SJSA1 (cell line): ENCODE measurements at places on chromosomes 3 and 15.
A peak's percentile ranks its signal among the peaks of the same experiment; 100 is the strongest.

GRCh38 chr3:63351159-63352007 lies 73.3 kb downstream of the SYNPR start:
- DNase-seq: peak; percentile 38

- peak; percentile 47 for DNase-seq
Measured at GRCh38 chr15:76147906-76148570, 88.3 kb downstream of the TMEM266 start.

DNA sequence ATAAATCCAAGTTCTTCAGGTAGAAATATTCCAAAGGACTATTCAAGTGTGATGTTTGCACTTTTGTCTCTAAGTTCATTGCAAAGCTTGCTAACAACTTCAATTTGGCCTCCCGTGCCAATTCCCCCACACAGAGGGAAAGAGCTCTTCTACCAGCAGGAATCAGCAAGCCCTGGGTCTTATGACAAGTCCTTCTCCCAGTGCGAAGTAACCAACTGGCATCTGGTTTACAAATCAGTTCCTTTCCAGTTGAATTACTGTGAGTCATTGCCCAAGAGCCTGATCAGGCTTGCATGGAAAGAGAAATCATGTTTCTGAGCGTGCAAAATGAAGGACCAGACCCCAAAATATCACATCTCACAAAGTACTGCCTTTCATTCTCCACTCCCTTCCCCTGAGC lies 62.7 kb upstream of the SLCO3A1 start:
- DNase-seq: no peak

DNA sequence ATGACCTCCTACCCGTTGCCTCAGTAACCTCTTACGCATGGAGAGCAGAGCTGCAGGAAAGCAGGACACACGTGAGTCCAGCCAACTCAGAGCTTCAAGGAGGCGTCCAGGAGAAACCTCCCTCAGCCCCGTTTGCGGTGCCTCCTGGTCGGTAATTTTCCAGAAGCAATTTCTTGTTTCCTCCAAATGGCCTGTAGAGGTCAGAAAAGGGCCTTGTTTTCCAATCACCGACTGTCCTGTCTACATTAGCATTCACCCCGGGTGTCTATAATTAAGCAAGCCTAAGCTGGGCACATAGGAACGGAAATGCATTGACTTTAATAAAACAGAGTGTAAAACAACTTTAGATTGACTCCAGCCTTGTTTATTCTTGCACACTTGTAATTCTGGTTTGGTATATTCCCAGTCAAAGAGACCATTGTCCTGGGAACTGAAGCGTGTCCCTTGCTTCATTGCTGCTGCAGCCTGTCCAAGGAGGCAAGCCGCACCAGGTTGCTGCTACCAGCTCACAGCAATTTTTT lies 836.2 kb downstream of the AGBL1 start:
- peak; percentile 15 for DNase-seq

GRCh38 chr15:62046078-62046743 lies 14.0 kb downstream of the VPS13C start:
- no peak for DNase-seq

DNA sequence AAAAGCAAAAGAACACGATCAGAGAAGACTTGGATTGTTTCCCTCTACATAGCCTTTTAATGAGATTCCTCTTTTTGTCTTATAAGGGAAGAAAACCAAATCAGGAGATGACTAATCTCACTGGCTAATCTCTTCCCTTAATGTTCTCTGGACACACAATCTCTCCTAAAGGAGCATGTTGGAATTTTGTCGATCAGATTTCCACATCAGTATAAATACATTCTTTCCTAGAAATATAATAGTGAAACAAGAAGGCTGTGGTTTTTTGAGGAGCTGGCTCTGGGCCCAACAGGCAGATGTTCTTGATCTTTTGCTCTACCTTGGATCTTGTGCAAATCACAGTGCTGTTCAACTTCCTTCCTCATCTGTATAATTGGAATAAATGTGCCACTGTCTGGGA lies 94.0 kb downstream of the GTPBP8 start:
- DNase-seq: no peak

DNA sequence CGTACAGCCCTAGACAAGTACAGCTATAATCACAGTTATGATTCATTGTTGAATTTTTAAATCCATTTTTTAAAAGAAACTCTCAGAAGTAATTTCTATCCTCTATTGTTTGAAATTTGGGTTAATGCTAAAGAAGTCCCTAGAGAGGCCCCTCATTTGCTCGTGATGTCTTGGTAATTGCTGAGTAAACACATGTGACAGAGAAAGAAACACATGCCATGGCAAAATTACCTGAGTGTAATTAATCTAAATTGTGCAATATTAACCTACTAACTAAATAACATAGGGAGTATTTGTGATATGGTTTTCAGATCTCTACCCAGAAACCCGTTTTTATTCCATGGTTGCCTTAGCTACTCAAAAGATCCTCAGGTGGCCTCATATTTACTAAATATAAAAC lies 10.8 kb downstream of the NEK10 start:
- DNase-seq: no peak

DNA sequence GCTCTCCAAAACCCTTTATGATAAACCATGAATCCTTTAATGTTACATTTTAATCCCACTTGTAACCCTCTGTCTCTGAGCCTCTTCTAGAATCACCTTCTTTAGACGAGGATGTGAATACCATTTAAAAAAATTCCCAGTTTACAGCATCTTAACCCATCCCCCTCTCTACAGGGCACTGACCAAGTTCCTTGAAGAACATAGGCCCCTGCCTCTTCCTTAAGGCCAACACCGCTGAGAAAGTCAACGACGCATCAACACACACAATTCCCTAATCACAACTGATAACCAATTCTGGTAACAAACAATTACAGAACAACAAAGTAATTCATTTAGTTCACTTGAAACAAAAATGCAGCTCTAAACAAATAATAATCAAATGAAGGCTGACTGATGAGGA lies 130.3 kb downstream of the DLG1 start:
- DNase-seq: no peak

DNA sequence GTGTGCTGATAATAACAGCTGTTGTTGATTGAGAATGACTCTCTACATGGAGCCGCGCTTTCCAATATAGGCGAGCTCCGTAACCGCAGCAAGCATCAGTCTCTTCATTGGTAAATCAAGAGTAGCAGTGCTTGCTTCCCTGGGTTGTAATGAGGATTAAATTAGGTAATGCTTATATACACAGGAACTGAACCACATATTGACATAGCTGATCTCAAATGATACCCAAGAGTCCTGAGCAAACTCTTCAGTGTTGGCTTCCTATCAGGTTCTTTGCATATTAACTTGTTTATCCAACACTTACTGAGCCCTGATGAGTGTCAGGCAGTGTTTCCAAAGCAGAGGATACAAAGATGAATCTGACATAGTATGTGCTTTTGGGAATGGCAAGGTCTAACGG lies 46.4 kb upstream of the SLCO3A1 start:
- no peak for DNase-seq

DNA sequence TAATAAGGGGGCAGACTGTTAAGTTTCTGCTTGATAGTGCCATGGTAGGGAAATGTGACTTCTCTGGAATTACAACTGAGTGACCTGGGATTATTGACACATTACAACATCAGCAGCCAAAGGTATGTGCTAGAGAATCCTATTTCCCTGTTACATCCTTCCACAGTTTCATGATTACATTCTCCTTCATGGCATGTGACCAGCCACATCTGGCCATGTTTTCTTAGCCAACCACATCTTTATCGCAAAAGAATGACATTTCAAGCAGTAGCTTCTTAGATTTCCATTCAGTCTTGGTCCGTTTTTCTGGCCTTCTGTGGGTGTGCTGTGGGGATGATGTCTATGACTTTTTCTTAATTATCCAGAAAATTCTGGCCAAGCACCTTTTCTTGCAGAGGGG lies 45.4 kb upstream of the CTDSPL start:
- no peak for DNase-seq

- no peak for DNase-seq
Measured at GRCh38 chr15:49115062-49115461, 40.3 kb downstream of the COPS2 start.

GRCh38 chr3:182979674-182980191 lies 605 bp downstream of the DCUN1D1 start:
- no peak for DNase-seq
